Inflammatory macrophage (primary cell): ENCODE measurements at places on chromosomes 3 and 15.

GRCh38 chr3:137062250-137062649 lies 104.5 kb downstream of the IL20RB start:
- DNase-seq = no peak

GRCh38 chr3:108215871-108216270 lies 6.4 kb downstream of the IFT57 start:
- no peak for DNase-seq

DNA sequence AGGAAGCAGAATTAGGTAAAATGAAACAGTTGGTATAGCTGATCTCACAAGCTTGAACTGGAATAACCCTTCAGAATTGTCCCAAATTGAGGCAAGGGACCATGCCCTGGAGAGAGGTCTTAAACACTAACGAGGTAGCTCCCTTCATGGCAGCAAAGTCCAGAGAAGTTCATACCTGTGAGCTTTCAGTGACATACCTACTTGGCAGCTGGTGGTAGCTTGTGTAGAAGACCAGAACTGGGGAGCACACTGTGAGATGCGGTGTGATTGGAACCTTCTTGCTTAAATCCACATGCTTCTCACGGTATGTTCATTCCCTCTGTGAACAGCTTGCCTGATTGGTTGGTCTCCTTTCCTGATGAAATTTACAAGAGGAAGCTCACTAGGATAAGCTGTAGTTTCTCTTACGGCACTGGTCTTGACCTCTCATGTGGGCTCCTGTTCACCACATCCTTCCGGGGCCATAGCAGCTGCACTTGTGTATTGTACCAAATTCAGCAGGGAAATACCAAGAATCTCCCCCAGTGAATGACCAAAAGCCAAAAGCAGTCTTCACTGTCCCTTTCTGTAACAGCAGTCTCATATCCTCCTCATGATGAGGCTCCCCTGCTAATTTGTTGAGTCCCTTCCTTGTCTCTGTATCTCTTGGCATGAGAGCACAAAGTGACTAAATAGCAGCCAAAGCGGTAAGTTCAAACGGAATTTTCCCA lies 483.7 kb upstream of the FRG2C start:
- no peak for DNase-seq

GRCh38 chr15:52803467-52804306 lies 13.6 kb upstream of the ONECUT1 start:
- no peak for DNase-seq

DNA sequence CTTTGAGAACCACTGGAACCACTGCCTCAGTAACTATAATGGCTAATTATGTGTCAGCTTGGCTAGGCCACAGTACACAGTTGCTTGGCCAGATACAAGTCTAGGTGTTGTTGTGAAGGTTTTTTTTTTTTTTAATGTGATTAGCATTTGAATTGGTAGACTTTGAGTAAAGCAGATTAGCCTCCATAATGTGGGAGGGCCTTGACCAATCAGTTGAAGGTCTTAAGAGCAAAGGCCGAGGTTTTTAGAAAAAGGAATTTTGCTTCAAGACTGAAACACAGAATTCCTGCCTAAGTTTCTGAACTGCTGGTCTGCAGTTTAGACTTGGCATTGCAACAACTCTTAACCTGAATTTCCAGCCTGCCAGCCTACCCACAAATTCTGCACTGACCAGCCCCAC lies 451.6 kb upstream of the AZI2 start:
- no peak for DNase-seq

GRCh38 chr15:56281145-56281544 lies 37.5 kb upstream of the RFX7 start:
- no peak for DNase-seq

DNA sequence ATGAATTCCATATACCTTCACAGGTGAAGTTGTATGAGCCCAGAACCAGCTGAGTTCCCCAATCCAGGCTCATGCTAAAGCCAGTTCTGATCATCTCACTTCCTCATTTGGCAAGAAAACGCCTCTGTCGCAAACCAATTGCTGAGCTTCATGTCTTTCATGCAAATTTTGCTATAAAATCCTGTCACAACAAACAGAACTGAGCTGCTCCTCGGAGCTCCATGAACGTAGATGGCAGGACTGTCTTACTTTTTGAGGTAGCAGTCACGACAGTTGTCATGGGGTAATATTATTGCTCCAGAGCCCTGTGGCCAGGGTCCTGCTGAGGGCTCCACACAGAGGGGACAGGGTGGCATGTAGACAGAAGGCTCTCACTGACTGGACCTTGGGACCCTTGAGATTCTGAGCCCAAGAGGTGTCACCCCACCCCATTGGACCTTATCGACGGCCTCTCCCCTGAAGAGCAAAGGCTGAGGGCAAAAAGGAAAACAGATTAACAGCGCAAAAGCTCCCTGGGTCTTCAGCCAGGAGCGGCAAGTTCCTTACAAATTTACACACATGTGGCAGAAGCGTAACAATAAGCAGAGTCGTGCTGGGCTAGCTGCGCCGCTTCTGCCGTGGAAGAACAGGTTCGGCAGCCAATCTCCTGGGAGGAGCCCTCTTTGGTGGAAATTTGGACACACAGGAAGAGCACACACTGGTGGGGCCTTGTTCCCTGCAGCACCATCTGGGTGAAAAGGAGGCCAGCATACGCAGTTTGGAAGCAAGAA lies 249.2 kb downstream of the OPA1 start:
- DNase-seq = peak; percentile 91
